ENCODE measurements at places on chromosomes 2 and 18.

GRCh38 chr18:24326211-24326610 is 71.4 kb downstream of the OSBPL1A start:
- no peak for DNase-seq

GRCh38 chr18:11989966-11990380 is 8.7 kb downstream of the IMPA2 start:
- no peak for DNase-seq

DNA sequence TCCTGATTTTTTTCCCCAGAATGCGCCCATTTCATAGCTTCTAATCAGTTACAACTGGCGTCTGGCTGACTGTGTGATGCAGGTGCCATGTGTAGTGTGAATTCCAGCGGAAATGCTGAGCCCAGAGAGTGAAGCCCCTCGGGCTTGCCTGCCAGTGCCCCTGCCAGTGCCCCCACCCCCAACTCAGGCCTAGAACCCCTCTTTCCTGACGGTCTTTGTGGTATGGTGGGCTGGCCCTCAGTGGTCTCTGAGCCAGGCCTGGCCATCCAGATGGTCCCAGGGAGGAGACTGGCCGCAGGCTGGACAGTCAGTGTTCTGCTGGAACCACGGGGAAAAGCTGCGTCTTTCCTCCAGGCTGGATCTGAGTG is 3.1 kb downstream of the RAMP1 start:
- no peak for DNase-seq

- no peak for DNase-seq
Observed at GRCh38 chr2:163182764-163183354, 344.3 kb upstream of the KCNH7 start.

- no peak for DNase-seq
Observed at GRCh38 chr2:148527488-148528340, 116.8 kb upstream of the EPC2 start.

DNA sequence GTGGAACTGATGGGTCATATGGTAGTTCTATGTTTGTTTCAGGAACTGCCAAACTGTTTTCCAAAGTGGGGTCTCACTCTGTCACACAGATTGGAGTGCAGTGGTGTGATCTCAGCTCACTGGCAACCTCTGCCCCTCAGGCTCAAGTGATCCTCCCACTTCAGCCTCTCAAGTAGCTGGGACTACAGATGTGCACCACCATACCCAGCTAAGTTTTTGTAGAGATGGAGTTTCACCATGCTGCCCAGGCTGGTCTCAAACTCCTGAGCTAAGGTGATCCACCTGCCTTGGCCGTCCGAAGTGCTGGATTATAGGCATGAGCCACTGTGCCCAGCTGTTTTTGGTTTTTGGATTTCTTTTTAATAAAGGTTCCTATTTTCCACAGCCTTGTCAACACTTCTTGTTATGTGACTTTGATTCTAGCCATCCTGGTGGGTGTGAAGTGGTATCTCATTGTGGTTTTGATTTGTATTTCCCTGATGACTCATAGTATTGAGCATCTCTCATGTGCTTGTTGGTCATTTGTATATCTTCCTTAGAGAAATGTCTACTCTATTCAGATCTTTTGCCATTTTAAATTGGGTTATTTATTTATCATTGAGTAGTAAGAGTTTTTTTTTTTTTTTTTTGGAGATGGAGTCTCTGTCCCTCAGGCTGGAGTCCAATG is 22.8 kb downstream of the NPC1 start:
- no peak for DNase-seq

DNA sequence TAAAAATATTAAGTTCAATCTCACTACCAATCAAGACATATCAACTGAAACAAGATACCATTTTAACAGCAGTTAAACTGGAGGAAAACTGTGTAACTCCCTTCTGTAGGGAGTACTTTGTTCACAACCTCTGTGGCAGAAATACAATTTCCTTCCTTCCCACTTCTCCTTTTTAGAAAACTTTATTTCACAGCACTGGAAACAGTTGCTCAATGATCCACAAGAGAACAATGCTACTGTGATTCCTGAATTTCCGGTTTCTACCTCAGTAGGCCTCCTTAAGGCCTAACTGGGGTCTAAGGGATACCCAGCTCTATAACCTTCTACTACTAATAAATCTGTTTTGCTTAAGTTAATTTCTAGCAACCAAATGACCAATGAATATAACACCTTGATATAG is 14.1 kb downstream of the TLK1 start:
- no peak for DNase-seq

DNA sequence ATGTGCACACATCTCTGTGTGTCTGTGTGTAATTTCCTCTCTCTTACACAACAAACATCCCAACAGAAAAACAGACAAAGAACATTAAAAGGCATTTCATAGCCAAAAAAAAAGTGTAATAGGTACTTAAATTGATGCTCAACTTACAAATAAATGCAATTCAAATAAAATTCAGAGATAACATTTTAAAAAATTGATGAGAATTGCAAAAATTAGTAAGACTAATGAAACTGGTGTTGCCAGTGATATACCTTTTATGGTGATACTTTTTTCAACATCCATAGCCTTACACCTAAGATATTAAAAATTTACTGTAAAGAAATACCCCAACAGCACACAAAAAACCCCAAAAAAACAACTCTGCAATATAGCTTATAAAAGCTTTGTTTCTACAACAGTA is 76.0 kb downstream of the SS18 start:
- DNase-seq = no peak
